Pericardium fibroblast (primary cell): ENCODE measurements at places on chromosomes 6 and 20. TPM values are rescaled to one million over a fixed set of nuclear protein-coding genes. Genes with fewer than 3 reads are reported as not detected.

The BPIFB1 gene
- not detected in 2 replicates for total RNA-seq

The FOXF2 gene
- 0.82 and 4.5 TPM in 2 replicates for total RNA-seq

The ZNF311 gene
- total RNA-seq = 0.26 and 1.8 TPM in 2 replicates

The CRIP3 gene
- total RNA-seq = 0.34 and 0.47 TPM in 2 replicates

The KCNQ2 gene
- total RNA-seq = not detected in 2 replicates

The MACROD2 gene
- total RNA-seq = 0.12 TPM in 1 of 2 replicates, not detected in the other

The KCNG1 gene
- total RNA-seq = 18.7 and 28.1 TPM in 2 replicates

The LTB gene
- 0.17 TPM in 1 of 2 replicates, not detected in the other for total RNA-seq

The BEND3 gene
- total RNA-seq = 0.60 and 1.1 TPM in 2 replicates
